ENCODE measurements at places on chromosomes 2 and 18.
A peak's percentile ranks its signal among the peaks of the same experiment; 100 is the strongest.

DNA sequence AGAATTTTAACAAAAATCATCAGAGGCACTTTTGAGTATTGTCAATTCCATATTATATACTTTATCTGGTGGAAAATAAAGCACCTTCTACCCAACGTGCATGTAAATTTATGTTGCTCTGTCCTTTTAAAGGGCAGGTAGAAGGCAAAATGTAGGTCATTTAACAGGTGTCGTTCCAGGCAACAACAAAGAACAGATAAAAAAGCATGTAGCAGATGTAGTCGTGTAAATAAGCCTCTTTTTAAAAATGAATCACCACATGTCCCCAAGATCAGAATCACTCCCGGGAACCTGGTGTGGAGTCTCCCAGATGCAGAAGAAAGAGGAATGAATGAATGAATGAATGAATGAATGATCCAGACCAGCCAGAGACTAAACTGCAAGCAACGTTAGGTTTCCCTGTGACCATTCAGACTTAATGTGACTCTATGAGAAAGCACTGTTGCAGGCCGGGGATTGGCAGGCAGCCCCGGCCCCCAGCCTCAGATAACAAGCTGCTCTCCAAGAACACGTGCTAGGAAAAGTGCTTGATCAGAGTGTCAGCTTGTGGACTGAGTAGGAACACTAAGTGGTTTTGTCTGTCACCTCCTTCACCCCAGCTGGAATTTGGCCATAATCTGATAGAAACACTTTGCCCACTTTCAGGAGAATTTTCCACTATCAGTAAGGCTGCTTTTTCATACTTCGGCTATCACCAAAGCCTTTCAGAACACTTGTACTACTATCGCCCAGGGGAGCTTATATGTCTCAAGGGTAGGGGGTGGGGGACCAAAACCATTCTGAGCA, 100.6 kb downstream of the CDK15 start:
- no peak for DNase-seq

GRCh38 chr2:29634916-29635315, 286.5 kb downstream of the ALK start:
- no peak for DNase-seq

DNA sequence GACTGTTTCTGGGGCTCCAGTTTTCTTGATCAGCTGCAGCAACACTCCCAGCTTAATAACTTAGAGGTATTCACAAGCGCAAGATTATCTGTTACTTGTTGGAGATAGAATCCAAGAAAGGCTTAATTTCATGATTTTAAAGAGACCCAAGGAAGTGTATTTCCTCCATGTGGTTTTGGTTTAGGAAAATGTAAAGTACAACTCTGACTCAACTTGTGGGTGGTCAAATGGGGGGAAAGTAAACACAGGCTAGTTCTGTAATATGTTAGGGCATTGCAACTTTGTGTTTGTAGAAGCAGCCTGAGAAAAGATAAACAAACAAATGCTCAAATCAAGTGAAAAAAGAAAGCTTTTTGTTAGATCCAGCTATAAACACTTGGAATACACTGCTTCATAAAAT, 90.1 kb upstream of the COL3A1 start:
- no peak for DNase-seq

GRCh38 chr18:72675394-72675793, 131.3 kb upstream of the CBLN2 start:
- no peak for DNase-seq

DNA sequence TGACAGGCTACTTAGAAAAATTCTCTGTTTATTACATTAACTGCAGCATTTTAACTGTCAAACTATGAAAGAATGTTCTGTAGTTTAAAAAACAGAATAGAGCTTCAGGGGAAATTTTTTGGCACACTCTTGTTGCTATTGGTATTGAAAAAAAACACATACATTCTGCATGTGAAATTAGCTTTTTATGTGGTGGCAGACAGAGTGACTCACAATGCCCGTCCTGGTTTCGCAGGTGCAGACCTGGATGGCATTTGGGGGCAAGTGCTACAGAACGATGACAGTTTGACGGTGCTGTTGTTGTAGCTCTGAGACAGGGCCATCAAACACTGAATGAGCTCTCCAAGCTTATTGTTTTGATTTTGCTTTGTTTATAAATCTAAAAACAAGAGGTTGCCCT, 105.0 kb upstream of the MAP3K20 start:
- peak; percentile 21 for DNase-seq
